ENCODE measurements at places on chromosomes 12 and 14. TPM values are rescaled to one million over a fixed set of nuclear protein-coding genes. Genes with fewer than 3 reads are reported as not detected.
A peak's percentile ranks its signal among the peaks of the same experiment; 100 is the strongest.

Gene CLEC1A
- total RNA-seq = 4.3 TPM

Gene JPH4
- total RNA-seq = 0.73 TPM

Gene GLT8D2
- total RNA-seq = 16.1 TPM

Gene KRT83
- 0.33 TPM for total RNA-seq

Gene TEX52
- not detected for total RNA-seq

Gene RTL1
- not detected for total RNA-seq

Gene OGFOD2
- total RNA-seq = 12.1 TPM

Gene THTPA
- 21.0 TPM for total RNA-seq

Gene DTX1
- 7.9 TPM for total RNA-seq

Gene GLI1
- total RNA-seq = 1.2 TPM

Gene KRT79
- total RNA-seq = not detected

GRCh38 chr12:76031081-76031413 lies 529 bp downstream of the PHLDA1 start:
- peak overlapping the region; percentile 95 for H3K4me3 ChIP-seq
- no peaks in the 10 kb centered on the region for H3K27me3 ChIP-seq
- no peaks in the 10 kb centered on the region for H3K36me3 ChIP-seq
- DNase-seq = no peak

DNA sequence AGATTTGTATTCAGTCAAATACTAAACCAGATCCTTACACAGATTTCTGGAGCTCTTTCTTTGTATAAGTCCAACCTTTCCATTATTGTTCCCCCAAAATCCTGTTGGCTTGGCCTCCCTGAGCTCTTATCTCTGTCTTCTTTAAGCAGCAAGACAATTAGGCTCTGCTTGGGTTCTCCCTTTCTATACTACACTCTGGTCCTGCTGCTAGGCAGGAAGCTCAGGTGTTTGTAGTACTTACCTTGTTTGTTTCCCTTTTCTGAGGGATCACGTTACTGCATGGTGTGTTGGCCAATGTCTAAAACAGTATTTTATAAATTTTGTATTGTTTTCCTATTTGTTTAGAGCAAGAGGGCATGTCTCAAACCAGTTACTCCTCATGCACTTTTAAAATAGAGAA lies 192.9 kb downstream of the PRKD1 start:
- H3K36me3 ChIP-seq = no peaks in the 10 kb centered on the region
- DNase-seq = no peak
- no peak overlapping the region for H3K4me3 ChIP-seq
- no peaks in the 10 kb centered on the region for H3K27me3 ChIP-seq
- no peaks in the 10 kb centered on the region for H3K4me1 ChIP-seq
- H3K27ac ChIP-seq = no peak overlapping the region

DNA sequence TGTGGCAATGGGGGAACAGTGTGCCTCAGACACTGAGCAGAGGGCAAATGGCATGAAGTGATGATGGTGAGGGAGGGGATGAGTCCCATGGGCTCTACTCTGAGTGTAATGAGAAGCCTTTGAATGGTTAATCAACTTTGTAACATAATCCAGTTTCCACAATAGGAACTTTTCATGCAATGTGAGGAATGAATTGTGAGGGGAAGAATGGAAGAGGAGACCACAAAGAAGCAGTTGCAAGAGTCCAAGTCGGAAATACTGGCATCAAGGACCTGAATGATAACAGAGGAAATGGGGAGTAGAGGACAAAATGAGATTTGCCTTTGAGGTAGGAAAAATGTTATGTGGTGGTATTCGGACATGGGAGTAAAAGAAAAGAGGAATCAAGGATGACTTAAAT lies 476.9 kb upstream of the PRICKLE1 start:
- H3K36me3 ChIP-seq = no peaks in the 10 kb centered on the region
- no peak overlapping the region for H3K4me3 ChIP-seq
- DNase-seq = no peak
- H3K27me3 ChIP-seq = no peaks in the 10 kb centered on the region
- no peak overlapping the region for H3K27ac ChIP-seq

DNA sequence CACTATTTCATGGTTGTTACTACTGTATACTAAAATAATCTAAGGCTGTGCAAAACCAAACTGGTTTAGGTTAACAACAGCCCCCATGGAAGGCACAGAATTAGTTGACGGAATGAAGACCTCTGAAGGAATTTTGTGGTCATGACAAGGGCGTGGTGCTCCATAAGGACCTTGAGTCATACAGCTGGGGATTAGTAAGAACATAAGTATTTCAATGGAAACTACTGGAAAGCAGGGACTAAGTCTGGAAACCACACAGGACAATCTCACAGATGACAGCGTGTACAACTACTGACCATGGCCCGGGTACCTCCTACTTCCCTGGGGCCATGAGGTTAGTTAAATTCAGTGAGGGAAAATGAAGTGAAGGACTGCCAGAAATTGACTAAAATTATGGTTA lies 98.5 kb upstream of the PLEKHA5 start:
- H3K27ac ChIP-seq = no peak overlapping the region
- no peak for DNase-seq
- no peaks in the 10 kb centered on the region for H3K27me3 ChIP-seq
- no peak overlapping the region for H3K4me3 ChIP-seq
- no peaks in the 10 kb centered on the region for H3K36me3 ChIP-seq

GRCh38 chr14:30084811-30085210 lies 157.2 kb upstream of the PRKD1 start:
- H3K36me3 ChIP-seq = no peaks in the 10 kb centered on the region
- no peak for DNase-seq
- no peaks in the 10 kb centered on the region for H3K4me1 ChIP-seq
- H3K27ac ChIP-seq = no peak overlapping the region

DNA sequence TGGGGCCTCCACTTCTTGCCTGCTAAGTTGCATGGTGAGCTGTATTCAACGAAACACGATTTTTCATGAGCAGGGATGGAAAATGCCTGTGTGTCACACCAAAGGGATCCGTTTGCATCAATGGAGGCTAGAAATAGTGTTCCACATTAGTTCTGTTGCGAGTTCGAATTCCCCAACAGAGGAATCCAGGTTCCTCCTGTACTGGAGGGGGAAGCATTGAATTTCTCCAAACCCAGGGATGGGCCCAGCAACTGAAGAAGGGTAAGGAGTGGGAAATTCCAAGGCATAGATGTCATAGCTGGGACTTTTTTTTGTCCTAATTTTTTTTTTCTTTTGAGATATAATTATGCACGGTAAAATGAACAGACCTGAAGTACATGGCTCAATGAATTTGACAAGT lies 336.2 kb downstream of the DPF3 start:
- H3K27ac ChIP-seq = no peak overlapping the region
- H3K4me3 ChIP-seq = no peak overlapping the region
- no peaks in the 10 kb centered on the region for H3K4me1 ChIP-seq

DNA sequence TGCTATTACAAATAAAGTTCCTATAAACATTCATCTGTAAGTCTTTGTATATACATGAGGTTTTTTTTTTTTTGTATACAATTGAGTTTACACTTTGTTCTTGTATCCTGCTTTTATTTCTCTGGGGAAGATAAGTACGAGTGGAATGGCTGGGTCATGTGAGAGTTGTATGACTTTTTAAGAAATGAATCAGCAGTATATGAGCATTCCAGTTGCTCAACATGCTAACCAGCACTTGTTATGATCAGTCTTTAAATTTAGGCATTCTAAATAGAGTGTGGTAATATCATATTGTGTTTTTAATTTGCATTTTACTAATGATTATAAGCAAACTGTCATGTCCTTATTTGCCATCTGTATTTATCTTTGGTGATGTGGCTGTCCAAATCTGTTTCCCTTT lies 44.7 kb upstream of the AMIGO2 start:
- no peaks in the 10 kb centered on the region for H3K36me3 ChIP-seq
- H3K27ac ChIP-seq = no peak overlapping the region
- DNase-seq = no peak
- H3K4me3 ChIP-seq = no peak overlapping the region
- H3K27me3 ChIP-seq = no peaks in the 10 kb centered on the region

DNA sequence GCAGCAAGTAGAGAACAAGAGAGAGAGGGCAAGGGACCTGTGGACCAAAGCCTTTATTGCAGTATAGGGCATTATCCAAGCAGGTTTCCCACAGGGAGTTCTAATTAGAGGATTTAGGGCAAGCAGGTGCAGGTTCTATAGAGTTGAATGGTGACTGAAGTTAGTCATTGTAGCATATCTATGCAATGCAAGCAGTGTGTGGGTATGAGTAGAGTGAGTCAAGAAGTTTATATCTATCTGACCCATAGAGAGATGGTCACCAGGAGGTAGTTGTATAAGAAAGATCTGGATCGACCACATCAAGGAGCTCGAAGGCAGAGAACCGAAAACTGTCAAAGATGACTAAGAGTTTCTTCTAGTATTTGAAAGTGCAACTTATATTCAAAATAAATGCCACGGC lies 167.3 kb downstream of the PLCZ1 start:
- no peak overlapping the region for H3K4me3 ChIP-seq
- no peaks in the 10 kb centered on the region for H3K36me3 ChIP-seq
- H3K27me3 ChIP-seq = no peaks in the 10 kb centered on the region
- no peaks in the 10 kb centered on the region for H3K4me1 ChIP-seq
- H3K27ac ChIP-seq = no peak overlapping the region

- no peak overlapping the region for H3K4me3 ChIP-seq
- peak overlapping the region; percentile 83 for H3K27ac ChIP-seq
- DNase-seq = peak; percentile 83
- no peaks in the 10 kb centered on the region for H3K27me3 ChIP-seq
- H3K4me1 ChIP-seq = peaks cover 7% of the 10 kb centered on the region
These were observed 18.9 kb downstream of the PITPNM2 start for GRCh38 chr12:123131879-123132402.

- H3K36me3 ChIP-seq = no peaks in the 10 kb centered on the region
- no peaks in the 10 kb centered on the region for H3K4me1 ChIP-seq
- H3K4me3 ChIP-seq = no peak overlapping the region
- no peak for DNase-seq
These were observed 27.2 kb downstream of the KRT80 start for GRCh38 chr12:52164624-52165023.

DNA sequence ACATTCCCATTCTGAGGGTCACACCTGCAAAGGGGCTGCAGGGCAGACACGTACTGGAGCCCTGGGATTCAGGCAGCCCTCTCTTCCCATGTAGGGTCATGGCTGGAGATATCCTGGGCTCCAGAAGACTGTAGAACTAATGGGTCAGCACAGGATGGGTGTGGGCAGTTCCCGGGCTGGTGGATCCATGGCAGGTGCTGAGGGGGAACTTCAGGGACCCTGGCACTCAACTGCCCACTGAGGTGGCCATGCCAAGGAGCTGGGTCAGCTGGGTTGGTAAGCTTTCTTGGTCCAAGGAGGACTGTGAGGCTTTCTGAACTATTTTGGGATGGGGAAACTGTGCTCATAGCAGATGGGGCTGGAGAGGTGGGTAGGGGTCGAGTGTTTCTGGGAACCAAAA lies 183.4 kb upstream of the RTL1 start:
- H3K27me3 ChIP-seq = no peaks in the 10 kb centered on the region
- no peaks in the 10 kb centered on the region for H3K36me3 ChIP-seq
- H3K4me3 ChIP-seq = no peak overlapping the region
- no peak overlapping the region for H3K27ac ChIP-seq
- DNase-seq = no peak

GRCh38 chr12:3680919-3681594 lies 71.9 kb downstream of the CRACR2A start:
- H3K4me3 ChIP-seq = no peak overlapping the region
- no peaks in the 10 kb centered on the region for H3K4me1 ChIP-seq
- H3K36me3 ChIP-seq = no peaks in the 10 kb centered on the region
- no peak overlapping the region for H3K27ac ChIP-seq
- DNase-seq = no peak
- H3K27me3 ChIP-seq = no peaks in the 10 kb centered on the region

DNA sequence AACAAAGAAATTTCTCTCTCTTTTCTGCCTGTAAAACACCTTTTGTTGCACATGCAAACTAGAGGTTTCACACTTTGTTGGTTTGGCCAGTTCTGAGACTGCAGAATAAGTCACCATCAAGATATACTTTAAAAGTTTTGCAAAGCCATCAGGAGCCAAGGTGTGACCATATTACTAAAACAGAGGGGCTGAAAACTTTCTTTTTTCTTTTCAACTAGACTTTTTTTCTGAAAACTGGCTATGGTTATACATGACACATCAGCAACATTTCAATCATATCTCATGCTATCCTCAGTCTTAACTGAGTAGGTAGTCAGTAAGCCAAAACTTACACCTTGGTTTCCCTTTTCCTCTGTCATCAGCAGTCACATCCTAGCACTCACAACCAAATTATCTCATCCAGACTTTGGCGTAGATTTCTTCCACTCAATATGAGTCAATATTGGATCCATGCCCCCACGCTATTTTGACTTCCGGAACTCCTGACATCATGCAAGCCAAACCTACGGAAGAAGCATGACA lies 4.1 kb upstream of the IFNG start:
- no peak for DNase-seq
- no peak overlapping the region for H3K27ac ChIP-seq
- no peak overlapping the region for H3K4me3 ChIP-seq
- no peaks in the 10 kb centered on the region for H3K27me3 ChIP-seq
- H3K4me1 ChIP-seq = no peaks in the 10 kb centered on the region

DNA sequence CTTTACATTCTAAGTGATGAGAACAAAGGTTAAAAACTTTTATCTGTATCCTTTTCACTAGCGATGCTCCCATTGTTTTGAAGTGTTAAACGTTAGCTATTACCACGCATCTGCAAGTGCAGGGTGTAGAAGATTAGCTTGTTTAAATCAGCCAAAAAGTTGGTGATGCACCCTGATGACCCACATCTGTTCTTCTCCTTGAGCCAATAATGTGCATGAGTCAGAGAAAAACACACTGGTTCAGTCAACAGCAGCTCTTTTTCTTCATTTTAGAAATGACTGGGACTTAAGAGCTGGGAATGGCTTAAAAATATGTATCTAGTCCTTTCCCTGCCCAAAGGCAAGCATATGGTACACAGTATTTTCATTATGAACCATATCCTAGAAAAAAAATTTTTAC lies 323.5 kb upstream of the PDE3A start:
- H3K27me3 ChIP-seq = no peaks in the 10 kb centered on the region
- H3K4me1 ChIP-seq = no peaks in the 10 kb centered on the region
- no peak for DNase-seq
- no peaks in the 10 kb centered on the region for H3K36me3 ChIP-seq
- H3K4me3 ChIP-seq = no peak overlapping the region
- H3K27ac ChIP-seq = no peak overlapping the region

- no peaks in the 10 kb centered on the region for H3K27me3 ChIP-seq
- no peaks in the 10 kb centered on the region for H3K4me1 ChIP-seq
- no peak for DNase-seq
These were observed 50.4 kb downstream of the SLC24A4 start for GRCh38 chr14:92373336-92373735.

- H3K36me3 ChIP-seq = no peaks in the 10 kb centered on the region
- no peak overlapping the region for H3K27ac ChIP-seq
- no peak overlapping the region for H3K4me3 ChIP-seq
- no peaks in the 10 kb centered on the region for H3K4me1 ChIP-seq
These were observed 1196.0 kb downstream of the GALC start for GRCh38 chr14:86797075-86797351.
